ENCODE measurements at places on chromosomes 11 and 22.

DNA sequence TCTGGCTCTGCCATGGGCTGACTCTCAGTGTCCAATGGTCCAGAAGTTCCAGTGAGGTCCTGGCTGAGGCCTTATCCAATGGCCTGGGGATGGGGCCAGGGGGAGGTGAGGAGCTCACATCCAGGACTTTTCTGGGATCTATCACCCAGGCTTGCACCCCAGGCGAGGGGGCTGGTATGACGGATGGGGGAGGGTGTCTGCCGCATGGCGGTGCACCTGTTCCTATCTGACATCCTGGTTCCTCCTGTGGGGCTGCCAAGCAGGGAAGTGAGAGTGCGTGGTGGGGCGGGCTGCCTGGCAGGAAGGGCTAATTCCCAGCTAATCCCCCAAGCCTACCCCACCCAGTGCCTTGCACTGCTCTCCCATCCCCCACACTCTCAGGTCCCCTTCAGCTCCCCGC lies 102.1 kb downstream of the NECTIN1 start:
- DNase-seq: no peak

DNA sequence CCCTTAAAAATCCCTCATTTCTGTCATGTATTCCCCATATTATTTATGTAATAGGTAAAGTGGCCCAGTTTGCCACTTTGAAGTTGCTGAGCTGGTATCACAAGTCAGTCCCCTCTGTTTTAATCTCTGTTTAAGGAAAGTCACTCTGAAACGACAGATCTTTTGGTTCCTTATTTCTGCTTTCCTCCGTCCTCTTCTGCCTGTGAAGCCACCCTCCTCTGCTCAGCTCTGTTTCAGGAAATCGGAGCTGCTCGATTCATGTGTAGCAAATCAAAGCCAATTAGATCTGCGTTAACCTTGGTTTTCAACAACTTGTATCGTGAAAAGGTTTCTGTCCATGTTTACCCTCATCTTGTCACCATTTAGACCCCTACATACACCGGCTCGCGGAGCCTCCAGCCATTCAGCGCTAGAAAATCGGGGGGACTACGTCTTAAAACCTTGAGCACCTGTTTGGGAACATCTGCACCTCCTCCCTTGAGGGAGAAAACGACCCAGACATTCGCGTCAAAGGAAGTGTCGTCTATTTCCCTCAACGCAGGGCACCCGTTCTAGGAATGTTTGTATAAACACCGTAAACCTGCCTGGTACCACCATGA lies 576 bp upstream of the SC5D start:
- DNase-seq: peak; percentile 65

GRCh38 chr22:30541961-30542810 lies 4.4 kb downstream of the SEC14L6 start:
- DNase-seq: no peak

GRCh38 chr11:121337078-121337477 lies 44.5 kb downstream of the SC5D start:
- no peak for DNase-seq

DNA sequence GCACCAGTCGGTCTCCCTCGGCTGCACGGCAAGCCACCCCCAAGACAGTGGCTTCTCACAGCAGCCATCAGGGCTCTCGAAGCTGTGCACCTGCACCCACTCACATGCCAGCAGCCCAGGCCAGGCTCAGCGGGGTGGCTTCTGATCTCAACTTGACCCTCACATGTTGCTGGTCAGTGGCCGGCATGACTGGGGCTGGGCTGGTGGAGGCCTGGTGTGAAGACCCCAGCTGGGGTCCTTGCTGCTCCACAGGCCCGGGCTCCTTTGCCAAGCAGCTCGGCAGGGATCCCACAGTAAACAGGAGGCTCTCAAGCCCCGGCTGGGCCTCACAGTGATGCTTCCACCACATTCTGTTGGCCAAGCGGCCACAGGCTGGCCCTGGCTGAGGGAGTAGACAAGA lies 128.2 kb downstream of the BRD1 start:
- no peak for DNase-seq

- DNase-seq: peak; percentile 72
These were observed 63.5 kb upstream of the CAPRIN1 start for GRCh38 chr11:33987975-33988580.

GRCh38 chr11:69843529-69843921 lies 24.3 kb upstream of the FGF3 start:
- DNase-seq: no peak

DNA sequence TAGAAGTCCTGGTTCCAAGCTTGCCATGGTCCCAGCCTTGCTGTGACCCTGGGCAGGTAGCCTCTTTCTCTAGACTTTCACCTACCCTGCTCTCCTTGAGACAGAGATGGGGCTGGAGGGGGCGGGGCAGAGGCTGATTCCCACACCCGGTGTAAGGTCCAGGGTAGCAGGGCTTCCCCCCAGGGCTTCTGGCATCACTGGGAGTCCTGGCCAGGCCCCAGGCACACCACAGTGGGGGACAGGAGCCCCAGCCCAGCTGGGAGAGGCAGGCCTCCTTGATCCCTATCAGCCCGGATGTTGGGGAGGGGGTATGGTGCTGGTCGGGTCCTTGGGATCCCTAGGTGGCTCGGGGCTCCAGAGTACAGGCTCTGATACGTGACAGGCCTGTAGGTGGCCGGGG lies 1.7 kb upstream of the NUDT8 start:
- DNase-seq: no peak

GRCh38 chr22:38871360-38872171 lies 450 bp downstream of the CBX6 start:
- no peak for DNase-seq

- peak; percentile 29 for DNase-seq
These were observed 486 bp downstream of the NAP1L4 start for GRCh38 chr11:2991452-2992233.

- no peak for DNase-seq
These were observed 85.2 kb downstream of the TSPAN18 start for GRCh38 chr11:44811841-44812448.

DNA sequence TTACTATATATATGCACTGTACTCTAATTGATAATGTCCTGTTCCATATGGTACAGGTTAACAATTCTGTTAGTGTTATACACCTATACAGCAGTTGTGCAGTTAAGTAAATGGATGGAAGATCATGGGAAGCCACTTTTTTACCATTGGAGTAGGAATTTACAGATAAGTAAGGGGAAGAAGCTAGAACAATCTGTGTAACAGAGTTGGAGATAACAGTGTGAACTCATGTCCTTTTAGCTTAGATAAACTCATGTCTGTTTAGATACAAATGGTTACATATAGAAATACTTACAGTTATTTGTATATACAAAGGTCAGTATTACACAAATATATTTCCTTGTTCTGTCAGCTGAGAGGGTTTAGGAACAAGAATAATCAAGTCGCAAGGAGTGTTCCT lies 6.8 kb upstream of the DEUP1 start:
- DNase-seq: no peak

- DNase-seq: no peak
These were observed 16.9 kb upstream of the PEX26 start for GRCh38 chr22:18060646-18061620.

GRCh38 chr11:105208019-105208418 lies 68.5 kb upstream of the CARD18 start:
- DNase-seq: no peak
